Ureter (tissue), 1 donor: ENCODE measurements at places on chromosomes 2 and 18.

GRCh38 chr2:42325609-42326008 lies 35.4 kb downstream of the COX7A2L start:
- DNase-seq: no peak

DNA sequence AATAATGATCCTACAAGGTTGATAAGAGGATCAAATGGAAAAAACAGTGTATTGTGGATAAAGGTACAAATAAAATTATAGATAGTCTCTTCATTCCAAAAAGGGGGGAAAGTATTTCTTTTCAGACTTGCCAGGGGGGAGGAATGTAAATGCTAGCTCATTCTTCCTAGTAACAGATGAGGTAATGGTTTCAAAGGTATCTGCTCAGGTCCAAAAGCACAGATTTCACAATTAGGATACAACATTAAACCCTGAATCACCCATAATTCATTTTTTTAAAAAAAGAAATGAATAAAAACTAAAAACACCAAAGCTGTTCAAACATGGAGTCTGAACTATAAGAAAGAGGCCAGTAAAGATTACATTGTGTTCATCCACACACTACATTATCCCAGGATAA lies 142.0 kb downstream of the ATAD2B start:
- no peak for DNase-seq

DNA sequence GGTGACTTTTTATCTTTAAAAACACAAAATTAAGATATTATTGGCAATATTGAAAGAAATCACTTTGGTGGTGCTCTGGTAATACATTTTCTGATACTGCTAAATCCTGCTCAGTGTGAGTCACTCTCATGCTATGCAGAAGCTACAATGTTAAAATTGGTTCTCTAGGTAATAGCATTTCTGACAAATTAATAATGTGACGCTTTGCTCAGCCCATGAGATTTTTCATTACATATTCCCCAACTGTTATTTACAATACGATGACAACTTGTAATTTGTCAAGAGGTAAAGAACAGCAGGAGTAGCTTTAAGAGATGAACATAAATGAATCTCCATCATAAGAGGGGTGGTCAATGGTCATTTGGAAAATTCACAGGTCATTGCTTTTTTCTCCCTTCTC lies 573.6 kb downstream of the TMEM182 start:
- DNase-seq: no peak

GRCh38 chr2:149652526-149652925 lies 65.0 kb upstream of the MMADHC start:
- no peak for DNase-seq

DNA sequence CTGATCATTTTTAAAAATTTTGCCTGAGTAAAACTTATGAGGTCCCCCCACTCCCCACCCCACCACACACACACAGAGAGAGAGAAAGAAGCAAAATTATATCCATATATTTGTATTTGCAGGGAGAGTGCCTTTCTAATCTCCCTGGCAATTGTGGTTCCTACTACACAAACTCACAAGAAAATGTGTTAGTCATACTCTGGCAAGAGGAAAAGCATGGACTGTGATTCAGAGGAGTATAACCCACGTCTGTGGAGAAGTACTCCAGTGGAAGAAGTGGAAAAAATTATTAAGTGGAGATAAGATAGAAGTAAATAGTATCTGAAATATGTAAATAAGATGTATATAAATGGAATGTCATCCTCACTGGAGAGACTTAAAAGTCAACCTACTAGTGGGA lies 114.0 kb downstream of the DSEL start:
- DNase-seq: no peak

DNA sequence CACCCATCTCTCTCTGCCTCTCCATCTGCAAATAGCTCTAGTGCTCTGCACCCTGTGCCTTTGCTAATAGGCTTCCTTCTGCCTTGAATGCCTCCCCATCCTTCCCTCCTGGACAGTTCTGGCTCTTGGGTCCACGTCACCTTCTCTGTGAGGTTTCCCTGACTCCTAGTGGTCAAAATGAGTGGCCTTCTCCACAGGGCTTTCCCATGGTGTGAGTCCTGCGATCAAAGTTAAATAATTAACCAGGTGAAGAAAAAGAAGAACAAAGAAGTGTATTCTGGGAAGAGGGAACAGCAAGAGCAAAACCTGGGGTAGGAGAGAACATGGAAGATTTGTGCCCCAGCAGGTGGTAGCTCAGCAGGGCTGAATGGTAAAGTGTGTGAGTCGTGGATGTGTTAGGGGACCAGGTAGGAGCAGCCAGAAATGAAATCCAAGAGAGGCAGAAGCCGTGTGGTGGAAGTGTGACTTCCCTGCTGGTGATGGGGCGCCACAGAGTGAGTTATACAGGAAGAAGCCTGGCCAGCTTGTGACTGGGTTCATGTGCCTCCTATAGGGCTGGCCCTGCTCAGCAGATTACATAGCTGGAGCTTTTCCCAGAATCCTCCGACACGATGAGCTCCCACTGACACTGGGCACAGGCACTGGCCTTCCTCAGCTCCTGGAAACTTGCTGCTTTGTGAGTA lies 93.8 kb upstream of the LDAH start:
- DNase-seq: peak; percentile 51

GRCh38 chr2:120976501-120977307 lies 241.0 kb downstream of the GLI2 start:
- no peak for DNase-seq

DNA sequence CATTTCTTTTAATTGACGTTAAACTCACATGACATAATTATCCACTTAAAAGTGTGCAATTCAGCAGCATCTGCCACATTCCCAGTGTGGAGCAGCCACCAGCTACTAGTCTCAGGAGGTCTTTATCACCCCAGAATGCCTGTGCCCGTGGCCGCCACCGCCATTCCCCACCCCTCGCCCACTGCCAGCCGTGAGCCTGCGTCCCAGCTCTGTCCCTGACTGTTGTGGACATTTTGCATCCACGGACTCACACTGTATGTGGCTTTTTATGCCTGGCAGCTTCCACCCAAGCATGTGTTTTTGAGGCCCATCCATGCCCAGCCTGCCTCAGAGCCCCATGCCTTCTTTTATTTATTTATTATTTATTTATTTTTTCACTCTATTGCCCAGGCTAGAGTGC lies 9.2 kb downstream of the BOK start:
- DNase-seq: no peak

GRCh38 chr2:141015341-141016047 lies 1115.3 kb downstream of the LRP1B start:
- DNase-seq: no peak

- no peak for DNase-seq
Observed at GRCh38 chr2:120348134-120348736, 2.3 kb downstream of the INHBB start.

- no peak for DNase-seq
Observed at GRCh38 chr18:56108478-56109367, 520.7 kb upstream of the TCF4 start.

GRCh38 chr2:236562434-236562833 lies 7.2 kb upstream of the ACKR3 start:
- no peak for DNase-seq

- no peak for DNase-seq
Observed at GRCh38 chr2:152950126-152950525, 231.7 kb downstream of the ARL6IP6 start.

- DNase-seq: no peak
Observed at GRCh38 chr18:56444201-56444600, 194.2 kb downstream of the TXNL1 start.

DNA sequence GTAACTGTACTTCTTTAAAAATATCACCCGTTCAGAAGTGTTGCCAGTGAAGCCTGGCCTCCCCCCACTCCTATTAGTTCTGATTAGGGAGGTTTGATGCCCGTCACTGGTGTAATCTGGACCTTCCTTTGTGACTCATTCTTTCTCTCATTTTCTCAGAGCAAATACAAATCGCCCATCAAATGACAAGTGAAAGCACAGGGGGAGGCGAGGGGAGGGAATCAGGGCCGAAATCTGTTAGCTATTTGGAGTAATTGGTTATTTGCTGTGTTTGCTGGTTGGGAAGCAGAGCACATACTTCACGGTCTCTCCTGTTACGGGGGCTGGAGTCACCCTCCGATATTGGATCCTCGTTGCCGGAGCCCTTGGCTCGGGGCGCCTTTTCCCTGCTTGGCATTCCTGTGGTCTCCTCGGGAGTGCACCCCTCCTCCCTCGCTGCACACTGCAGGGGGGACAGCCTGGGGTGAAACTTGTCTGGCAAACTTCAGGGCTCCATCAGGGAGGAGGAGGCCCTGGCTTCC lies 178.1 kb downstream of the DYSF start:
- DNase-seq: no peak

GRCh38 chr2:55775828-55776227 lies 82.2 kb upstream of the PNPT1 start:
- DNase-seq: no peak

DNA sequence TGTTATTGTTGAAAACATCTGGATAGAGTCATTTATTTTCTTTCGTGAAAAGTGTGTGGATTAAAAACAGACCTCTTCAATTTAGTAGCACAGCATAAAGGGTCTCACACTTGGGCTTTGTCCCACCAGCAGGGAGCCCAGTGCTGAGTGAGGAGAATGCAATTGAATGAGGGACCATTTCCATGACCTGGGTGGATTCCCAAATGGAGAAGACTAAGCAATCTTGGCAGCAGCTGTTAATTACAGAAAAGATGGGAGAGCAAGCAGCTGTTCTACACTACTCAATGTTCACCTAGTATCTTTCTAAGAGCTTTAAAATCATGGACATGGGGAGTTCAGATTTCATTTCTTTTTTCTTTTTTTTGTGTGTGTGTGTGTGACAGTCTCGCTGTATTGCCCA lies 121.8 kb upstream of the FN1 start:
- DNase-seq: no peak

DNA sequence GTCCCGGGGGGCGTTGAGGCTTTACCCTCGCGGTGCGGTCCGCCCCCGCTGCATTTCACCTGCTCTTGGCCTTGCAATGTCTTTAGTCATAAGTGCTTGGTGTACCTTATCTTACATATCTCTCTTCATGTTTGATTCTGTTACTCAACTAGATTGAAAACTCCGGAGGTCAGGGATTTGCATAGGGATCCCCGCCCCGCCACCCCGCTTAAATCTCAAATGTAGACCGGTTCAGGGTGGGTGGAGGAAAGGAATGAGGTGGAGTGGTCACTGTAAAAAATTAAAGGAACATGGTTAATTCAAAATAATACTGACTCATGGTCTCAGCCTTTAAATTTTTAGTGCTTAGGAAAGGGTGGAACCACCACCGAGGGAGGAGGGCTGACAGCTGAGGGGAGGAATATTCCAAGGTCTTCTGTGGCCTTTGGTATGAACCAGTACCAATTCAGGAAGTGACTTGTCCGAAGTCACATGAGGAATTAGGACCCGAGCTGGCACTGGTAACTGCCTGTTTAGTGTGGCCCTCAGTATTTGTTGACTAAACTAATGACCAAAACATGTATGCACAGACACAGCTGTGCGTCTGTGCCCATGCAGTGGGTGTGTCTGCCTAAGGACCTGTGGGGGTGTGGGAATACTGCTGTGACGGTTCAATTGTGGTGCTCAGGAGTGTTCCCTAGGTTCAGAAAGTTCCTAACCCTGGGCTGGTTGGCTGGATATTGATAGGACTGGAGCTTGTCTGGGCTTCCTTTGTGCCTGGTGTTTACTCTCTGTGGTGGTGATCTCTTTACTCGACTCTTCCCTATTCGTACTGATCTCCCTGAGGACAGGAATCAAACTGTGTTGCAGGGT lies 1.0 kb downstream of the PLEKHB2 start:
- peak; percentile 52 for DNase-seq

DNA sequence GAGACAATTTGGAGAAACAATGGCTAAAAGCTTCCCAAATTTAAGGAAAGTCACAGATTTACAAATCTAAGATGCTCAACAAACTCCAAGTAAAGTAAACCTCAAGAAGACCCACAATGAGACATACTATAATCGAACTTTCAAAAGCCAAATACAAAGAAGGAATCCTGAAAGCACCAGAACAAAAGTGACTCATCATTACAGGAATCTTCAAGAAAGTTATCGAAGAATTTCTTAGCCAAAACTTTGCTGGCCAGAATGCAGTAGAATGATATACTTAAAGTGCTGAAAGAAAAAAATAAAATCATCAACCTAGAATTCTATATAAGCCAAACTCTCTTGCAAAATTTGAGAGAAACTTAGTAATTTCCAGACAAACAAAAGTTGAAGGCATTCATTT lies 106.5 kb upstream of the TMEM200C start:
- no peak for DNase-seq

- DNase-seq: no peak
Observed at GRCh38 chr18:35642802-35643201, 61.3 kb downstream of the GALNT1 start.

DNA sequence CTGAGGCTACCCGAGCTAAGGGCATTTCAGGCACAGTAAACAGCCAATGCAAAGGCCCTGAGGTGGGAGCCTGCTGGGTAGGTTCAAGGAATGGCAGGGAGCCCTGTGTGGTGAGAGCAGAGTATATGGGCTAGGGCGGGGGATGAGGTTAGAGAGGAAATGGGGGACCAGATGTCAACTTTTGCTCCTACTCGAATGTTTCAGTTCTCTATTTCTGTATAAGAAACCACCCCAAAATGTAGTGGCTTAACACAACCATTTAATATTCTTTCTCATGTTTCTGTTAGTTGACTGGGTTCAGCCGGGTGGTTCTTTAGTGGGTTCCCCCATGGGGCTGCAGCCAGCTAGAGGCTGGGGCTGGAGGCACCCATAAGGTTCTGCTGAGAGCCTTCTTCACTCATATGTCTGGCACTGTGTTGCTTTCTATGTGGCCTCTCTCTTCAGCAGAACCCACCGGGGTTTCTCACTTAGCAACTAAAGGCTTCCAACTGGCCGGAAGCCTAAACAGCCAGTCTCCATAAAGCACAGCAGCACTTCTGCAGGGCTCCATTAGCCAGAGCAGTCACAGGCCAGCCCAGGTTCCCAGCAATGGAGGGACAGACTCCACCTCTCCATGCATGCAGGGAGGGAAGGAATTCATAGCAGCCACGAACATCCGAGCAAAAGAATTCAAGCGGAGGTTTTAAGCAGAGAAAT lies 5.6 kb upstream of the ATOH8 start:
- DNase-seq: no peak

- DNase-seq: no peak
Observed at GRCh38 chr2:73920577-73921545, 5.8 kb upstream of the DGUOK start.

DNA sequence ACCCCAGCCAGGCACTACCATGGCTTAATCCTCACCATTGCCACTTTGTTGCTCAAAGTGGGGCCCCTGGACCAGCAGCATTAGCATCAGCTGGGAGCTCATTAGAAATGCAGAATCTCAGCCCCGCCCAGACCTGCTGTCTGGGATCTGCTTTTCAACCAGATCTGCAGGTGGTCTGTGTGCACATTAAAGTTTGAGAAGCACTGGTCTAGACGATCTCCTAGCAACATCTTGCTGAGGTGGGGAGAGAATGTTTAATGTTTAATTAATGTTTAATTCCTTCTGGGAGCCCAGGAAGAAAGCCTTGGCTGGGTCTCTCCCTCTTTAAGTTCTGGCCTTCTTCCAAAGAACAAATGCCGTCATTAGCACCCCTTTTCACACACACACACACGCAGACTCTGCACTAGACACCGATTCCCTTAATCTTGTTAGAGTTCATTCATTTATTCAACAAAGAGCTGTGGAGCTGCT lies 53.7 kb downstream of the EDAR start:
- DNase-seq: no peak

- no peak for DNase-seq
Observed at GRCh38 chr2:3468296-3468988, 50.9 kb downstream of the ADI1 start.

- peak; percentile 83 for DNase-seq
Observed at GRCh38 chr2:127859712-127860085, 1.7 kb upstream of the POLR2D start.
